ENCODE measurements at places on chromosomes 3 and 15. TPM values are rescaled to one million over a fixed set of nuclear protein-coding genes. Genes with fewer than 3 reads are reported as not detected.

The CASR gene
- not detected for total RNA-seq

The HIGD1A gene
- 226 TPM for total RNA-seq

The CCDC32 gene
- total RNA-seq: 24.3 TPM

The EPHB1 gene
- total RNA-seq: 0.97 TPM

The SERPINI2 gene
- total RNA-seq: 3.3 TPM

The MOBP gene
- 0.06 TPM for total RNA-seq

The MUC4 gene
- total RNA-seq: 0.12 TPM
